ENCODE measurements at places on chromosomes 2 and 18.

DNA sequence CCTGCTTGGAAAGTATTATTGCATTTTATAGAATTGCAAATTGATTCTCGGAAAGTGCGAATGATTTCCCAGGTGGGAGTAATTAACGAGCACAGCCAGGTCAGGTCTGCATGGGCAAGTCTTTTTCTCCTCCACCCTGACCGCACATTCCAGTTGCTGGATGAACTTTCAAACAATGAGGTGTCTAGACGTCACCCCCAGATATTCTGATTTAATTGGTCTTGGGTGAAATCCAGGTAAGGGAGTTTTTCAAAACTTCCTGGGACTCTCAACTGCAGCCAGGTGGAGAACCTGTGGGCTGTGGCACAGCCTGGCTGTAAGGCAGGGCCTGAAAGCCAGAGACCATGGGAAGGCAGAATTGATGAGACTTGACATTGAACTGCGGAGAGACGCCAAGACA is 15.9 kb upstream of the RNF152 start:
- peak; percentile 11 for DNase-seq

- no peak for DNase-seq
These were observed 28.3 kb upstream of the OTOS start for GRCh38 chr2:240168546-240169361.

DNA sequence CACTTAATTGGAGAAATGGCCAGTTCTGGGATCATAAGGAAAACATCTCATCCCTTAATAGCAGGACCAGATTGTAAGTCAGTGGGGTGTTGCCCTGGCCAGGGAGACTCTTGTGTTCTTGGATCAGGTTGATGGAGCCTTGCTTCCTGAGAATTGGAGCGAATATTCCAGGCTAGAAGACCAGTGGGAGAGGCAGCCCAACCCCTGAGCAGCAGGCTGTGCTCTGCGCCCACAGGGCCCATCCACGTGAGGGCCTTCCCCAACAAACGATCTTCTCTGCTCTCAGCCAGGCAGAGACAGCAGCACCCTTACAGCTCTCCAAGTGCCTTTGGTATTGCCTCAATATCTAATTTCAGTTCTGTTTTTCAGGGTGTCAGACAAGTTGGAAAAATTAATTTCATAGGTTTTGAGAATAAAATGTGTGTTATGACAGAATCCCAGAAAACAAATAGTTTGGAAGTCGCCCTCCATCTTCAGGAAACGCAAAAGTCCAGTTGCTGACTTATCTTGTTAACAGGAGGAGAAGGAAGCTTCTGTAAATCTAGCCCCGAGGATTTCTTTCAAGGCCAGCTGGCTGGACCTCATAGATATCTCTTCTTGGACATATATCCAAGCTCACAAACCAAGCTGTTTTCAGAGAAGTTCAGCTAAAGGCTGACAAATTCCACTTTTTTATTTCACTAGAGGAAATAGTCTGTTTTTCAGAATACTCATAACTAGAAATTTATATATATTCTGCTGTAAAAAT is 105.5 kb downstream of the COPS8 start:
- no peak for DNase-seq

- peak; percentile 26 for DNase-seq
These were observed 145.6 kb downstream of the METTL4 start for GRCh38 chr18:2425426-2426317.

DNA sequence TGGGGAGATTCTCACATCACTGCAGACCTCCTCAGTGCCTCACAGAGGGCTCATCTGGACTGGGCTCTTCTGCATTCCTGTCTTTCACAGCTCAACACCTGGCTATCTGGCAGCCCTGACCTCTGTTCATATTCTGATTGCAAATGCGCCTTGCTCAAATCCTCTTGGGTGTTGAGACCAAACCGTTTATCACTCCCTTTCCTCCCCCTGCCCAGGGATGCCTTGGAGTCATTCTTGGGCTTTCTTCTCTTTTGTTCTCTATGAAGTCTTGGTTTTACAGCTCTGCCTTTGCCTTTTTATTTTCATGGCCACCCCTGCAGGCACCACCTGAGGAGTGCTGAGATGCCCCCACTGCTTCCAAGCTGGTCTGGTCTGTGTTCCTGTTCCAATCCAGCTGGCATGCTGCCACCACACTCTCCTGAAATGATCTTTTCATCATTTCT is 26.3 kb downstream of the TUBB6 start:
- DNase-seq, result no peak

DNA sequence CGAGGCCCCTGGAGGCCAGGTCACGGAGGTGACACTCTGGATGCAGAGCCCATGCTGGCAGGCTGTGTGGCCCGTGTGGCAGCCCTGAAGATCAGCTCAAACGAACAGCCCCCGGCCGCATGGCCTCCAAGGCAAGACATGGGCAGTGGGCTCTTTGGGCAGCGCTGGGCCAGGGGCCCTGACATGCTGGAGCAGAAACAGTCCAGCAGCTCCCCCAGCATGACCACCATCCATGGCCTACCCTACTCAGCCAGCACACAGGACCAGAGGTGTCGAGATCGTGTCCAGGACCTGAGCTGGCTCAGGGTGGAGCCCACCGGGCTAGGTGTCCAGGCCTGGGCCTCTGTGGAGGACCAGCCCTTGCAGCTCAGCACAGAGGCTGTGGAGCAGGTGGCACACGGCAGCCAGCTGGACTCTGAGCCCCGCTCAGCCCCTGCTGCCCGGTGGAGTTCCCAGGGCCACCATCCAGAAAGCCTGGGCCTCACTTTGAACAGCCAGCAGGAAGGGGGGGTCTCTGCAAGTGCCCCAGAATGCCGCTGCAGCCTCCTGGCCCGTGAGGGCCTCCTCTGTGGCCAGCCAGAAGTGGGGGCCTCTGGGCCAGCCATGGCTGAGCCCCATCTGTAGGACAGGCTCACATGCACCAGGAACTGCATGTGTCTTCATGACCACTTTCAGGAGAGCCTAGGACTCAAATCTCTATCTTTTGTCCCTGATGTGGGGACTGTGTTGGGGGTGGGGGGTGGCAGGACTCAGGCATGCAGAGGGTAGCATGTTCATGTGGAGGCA is 8.9 kb downstream of the AMER3 start:
- DNase-seq, result no peak

DNA sequence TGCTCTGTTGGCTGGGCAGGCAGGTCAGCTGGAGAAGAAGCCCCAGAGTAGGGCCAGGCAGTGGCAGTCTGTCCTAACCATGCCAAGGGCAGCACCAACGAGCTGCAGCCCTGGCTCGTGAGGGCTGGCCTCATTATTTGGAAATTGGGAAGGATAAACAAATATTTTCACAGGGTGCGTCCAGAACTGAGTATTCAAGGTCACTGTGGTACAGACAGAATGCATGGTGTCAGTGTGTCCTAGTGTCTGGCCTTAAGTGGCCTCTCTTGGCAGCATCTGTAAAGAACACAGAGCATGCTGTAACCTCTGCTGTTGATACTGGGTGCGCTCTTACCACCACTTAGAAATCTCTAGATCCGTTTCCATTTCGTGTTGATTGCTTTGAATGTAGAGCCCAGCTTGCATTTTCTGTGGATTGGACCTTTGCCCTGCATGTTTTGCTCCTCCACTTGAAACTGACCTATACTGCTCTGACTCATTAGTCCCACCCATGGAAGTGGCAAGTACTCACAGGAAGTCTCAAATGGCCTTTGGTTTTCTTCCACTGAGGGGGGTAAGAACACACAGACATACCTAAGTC is 88.2 kb downstream of the GREB1L start:
- DNase-seq, result peak; percentile 25

DNA sequence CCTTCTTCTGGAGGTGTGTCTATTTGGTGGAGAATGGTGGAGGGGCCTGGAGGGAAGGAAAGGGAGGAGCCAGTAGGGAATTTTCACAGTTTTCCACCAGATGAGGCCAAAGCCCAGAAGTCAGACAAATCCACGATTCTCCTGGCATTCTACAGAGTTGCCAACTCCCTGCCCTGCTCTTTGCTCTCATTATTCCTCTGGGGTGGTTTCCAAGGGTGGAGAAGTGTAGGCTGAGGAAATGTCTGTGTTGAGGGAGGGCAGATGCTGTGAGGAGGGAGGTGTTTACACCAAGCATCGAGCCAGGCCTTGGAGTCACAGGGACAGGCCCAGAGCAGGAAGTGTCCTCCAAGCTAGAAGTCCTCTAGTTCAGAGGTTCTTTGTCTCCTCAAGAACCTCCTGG is 124.1 kb upstream of the LGALSL start:
- no peak for DNase-seq

DNA sequence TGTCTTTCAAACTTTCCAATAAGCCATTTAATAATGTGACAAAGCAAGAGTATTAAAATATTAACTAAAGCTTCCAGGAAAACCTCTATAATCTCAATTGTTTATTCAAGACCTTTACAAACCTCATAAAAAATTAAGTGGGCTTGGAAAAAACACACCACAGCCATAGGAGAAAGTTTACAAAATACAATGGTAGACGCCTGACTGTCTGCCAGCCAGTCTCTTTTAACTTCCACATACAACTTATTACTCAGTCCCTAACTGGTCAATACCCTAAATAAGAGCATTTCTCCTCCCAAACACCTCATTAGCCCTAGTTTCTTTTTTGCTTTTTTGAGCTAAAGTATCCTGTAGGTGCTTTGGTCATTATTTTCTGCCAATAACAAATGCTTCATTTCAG is 247.4 kb upstream of the CYP26B1 start:
- DNase-seq, result no peak

GRCh38 chr2:65377556-65378192 is 54.7 kb downstream of the SPRED2 start:
- peak; percentile 65 for DNase-seq

GRCh38 chr2:156115338-156115737 is 217.2 kb downstream of the NR4A2 start:
- no peak for DNase-seq

- DNase-seq, result no peak
These were observed 91.7 kb downstream of the ACTR3 start for GRCh38 chr2:113981404-113982134.

DNA sequence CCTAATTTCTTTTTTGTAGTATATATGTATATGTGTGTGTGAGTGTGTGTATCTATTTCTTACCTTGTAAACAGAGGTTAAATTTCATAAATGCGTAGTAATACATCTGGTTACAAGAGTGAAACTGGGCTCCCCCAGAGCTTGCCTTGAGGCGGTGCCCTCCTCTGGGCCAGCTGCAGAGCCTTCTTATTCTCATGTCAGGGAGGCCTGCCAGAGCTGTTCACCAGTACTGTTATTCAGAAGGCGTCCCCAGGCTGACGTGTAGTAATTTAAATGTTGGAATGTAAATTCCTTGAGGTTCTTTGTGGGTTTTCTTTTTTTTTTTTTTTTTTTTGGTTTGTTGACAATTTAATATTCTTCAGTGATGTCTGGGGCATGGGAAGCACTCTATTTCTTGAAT is 11.2 kb downstream of the COPS8 start:
- no peak for DNase-seq

Measured in RWPE1 (cell line).